Activated naive CD8-positive, alpha-beta T cell treated with anti-CD3 and anti-CD28 coated beads for 36 hours (primary cell): ENCODE measurements at places on chromosomes 1 and 21. TPM values are rescaled to one million over a fixed set of nuclear protein-coding genes. Genes with fewer than 3 reads are reported as not detected.

- no peak overlapping the region for H3K27ac ChIP-seq
- peaks cover 2% of the 10 kb centered on the region for H3K4me1 ChIP-seq
- peaks cover 7% of the 10 kb centered on the region for H3K27me3 ChIP-seq
- no peak overlapping the region for H3K4me3 ChIP-seq
- DNase-seq, result no peak
- H3K36me3 ChIP-seq, result no peaks in the 10 kb centered on the region
These were observed 106.4 kb downstream of the KAZN start for GRCh38 chr1:14704846-14705245.

- no peak for DNase-seq
- H3K27me3 ChIP-seq, result peaks cover 4% of the 10 kb centered on the region
- no peaks in the 10 kb centered on the region for H3K36me3 ChIP-seq
- H3K27ac ChIP-seq, result no peak overlapping the region
- H3K4me3 ChIP-seq, result no peak overlapping the region
These were observed 80.6 kb upstream of the C1orf105 start for GRCh38 chr1:172339842-172340241.

DNA sequence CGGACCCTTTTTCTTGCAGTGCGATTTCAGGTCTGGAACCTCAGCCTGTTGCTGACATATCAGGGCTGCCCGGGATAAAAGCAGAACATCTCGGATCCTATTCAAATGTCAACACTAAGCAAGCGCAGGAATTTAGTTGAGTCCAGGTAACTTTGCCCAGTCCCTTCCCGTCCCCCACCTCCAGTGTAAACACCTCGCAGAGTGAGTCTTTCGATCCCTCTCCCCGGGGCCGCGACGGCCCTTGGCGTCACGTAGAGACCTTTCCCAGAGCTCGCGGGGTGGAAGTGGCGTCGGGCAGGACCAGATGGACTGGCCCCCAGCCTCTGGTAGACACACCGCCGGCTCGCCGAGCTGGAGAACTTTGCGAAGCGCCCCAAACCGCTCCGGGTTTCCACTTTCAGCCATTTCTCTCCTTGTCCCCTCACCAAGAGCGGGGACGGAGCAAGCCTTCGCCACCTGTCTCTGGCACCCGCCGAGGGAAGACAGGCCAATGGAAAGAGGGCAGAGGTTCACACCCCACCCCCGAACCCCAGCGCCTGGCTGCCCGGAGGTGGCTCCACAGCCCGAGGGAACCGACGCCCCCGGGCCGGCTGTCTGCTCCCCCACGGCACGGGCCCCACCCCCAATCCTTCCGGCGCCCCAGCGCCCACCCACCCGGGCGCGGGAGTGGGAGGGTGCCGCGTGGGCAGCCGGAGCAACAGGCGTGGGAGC is 570 bp downstream of the KCND3 start:
- no peaks in the 10 kb centered on the region for H3K36me3 ChIP-seq
- H3K4me1 ChIP-seq, result peaks cover 4% of the 10 kb centered on the region
- peaks cover 71% of the 10 kb centered on the region for H3K27me3 ChIP-seq
- DNase-seq, result no peak
- no peak overlapping the region for H3K27ac ChIP-seq
- peak overlapping the region; percentile 25 for H3K4me3 ChIP-seq

GRCh38 chr1:26360807-26361604 is 7.1 kb upstream of the CRYBG2 start:
- no peak overlapping the region for H3K27ac ChIP-seq
- H3K27me3 ChIP-seq, result peaks cover 16% of the 10 kb centered on the region
- peaks cover 31% of the 10 kb centered on the region for H3K4me1 ChIP-seq
- H3K36me3 ChIP-seq, result no peaks in the 10 kb centered on the region
- DNase-seq, result no peak

Gene KIF14
- 17.4 TPM for total RNA-seq
